ENCODE measurements at places on chromosomes 2 and 18.

DNA sequence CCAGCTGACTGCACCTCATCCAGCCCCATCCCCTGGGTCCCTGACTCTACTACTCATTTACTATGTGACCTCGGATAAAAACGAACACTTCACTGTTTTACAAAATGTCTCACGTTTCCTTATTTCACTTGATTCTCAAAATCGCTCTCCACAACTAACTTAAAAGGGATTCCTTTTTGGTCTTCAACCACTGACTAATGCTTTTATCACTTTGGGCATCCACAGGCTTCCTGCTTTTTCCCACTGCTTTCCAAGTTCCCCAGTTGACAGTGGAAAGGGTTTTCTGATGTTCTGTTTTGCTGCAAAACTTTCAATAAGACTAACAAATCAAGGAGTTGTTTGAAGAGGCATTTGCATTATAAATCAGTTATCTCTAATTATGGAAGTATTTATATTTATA lies 24.1 kb downstream of the EIF2AK3 start:
- no peak for DNase-seq

GRCh38 chr2:113173542-113174375 lies at the start of gene PSD4:
Gene PSD4 (plus strand): TSS chr2:113173971. CDS start chr2:113182457, 8,486 bp downstream.
- DNase-seq: peak; percentile 90

DNA sequence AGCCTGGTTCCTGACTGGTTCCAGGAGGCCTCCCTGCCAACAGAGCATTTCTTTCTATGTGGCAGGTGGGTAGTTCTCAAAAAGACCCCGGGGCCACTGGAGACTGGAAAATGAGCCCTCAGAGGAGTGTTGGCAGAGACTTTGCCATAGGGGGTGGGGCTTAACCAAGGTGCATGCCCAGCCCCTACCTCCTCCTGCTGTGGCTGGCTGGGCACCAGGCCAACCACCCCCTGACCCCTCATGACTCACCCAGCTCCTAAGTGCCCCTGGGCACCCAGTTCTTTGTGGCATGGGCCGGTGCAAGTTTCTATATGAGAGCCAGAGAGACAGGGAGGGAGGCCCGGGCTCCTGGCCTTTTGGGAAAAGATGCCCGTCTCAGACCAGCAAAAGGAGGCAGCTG lies 98.2 kb upstream of the SMAD2 start:
- DNase-seq: no peak

GRCh38 chr2:235539773-235540172 lies 45.9 kb downstream of the AGAP1 start:
- no peak for DNase-seq

- DNase-seq: no peak
Observed at GRCh38 chr2:158664987-158665386, 130.1 kb upstream of the DAPL1 start.

- DNase-seq: no peak
Observed at GRCh38 chr2:3557639-3558204, 411 bp downstream of the RNASEH1 start.

DNA sequence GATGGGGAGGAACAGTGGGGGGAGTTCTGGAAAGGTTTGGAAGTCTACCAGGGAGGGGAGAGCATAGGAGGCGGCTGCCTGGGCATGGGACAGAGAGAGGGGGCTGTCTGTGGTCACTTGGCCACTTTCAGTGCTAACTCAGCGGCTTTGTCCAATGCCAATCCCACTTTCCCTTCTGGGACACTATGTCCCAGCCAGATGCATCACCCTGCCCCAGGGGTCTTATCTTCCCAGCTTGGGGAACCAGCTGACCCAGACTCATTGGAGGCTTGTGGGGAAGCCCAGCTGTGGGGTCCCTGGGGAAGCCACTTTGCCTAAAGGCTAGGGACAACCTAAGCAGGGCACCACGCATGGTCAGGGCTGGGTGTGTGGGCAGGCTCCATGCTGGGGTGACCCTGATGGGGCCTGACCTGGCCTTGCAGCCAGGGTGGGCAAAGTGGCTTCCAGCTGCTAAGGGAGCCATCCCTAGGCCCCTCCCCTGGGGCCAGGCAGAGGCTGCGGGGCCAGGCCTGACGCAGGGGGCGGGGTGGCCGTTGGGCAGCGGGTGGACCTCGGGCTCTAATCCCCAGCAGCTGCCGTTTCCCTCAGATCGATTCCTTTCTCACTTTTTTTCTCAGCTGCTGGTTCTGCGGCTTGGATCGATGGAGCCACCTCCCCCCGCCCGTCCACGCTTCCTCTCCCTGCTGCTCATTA lies 1.6 kb upstream of the ASIC4 start:
- no peak for DNase-seq

DNA sequence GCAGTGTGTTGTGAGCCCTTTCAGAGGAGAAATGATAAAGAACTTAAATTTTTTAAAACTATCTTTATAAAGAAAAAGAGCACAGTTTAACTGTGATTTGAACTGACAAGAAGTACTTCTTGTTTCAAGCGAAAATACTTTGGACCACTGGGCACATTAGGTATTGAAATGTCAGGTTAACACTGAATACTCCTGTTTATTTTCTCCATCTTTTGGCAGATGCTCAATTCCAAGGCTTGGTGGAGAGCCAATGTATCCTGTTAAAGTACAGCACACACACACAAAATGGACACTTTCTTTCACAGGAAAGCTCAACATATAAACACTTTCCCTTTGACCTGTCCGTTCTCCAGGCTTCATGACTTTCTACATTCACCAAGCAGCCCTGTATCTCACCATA lies 32.6 kb upstream of the SP3 start:
- no peak for DNase-seq

- DNase-seq: no peak
Observed at GRCh38 chr2:18777250-18777812, 188.0 kb upstream of the NT5C1B start.

GRCh38 chr18:22195052-22195451 lies 25.7 kb downstream of the GATA6 start:
- no peak for DNase-seq

GRCh38 chr2:48459921-48460320 lies 70.0 kb upstream of the STON1 start:
- DNase-seq: no peak

DNA sequence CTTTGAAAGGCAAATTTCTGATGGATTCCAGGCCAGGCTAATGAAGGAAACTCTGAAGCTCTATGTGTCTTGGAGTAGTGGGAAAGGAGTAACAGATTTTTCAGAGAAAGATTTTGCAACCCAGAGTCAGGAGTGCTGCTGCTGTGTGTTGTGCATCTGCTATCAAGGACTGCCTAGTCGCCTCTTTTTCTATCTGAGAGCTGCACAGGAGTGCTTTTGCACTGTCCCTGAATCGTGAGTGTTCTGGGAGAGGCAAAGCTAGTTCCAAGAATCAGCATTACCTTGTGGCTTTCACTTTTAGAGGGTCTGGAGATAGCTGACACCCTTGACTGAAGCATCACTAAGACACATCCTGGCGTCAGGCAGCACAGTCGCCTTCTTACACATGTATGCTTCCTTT lies 336.4 kb downstream of the PARD3B start:
- no peak for DNase-seq

All from activated gamma-delta T cell treated with Interleukin-2 at 50 U/mL for 16 hours (primary cell).